SIG-M5 (cell line): ENCODE measurements at places on chromosomes 3 and 15.

GRCh38 chr3:182910936-182911781 is 69.2 kb downstream of the DCUN1D1 start:
- no peak for DNase-seq

DNA sequence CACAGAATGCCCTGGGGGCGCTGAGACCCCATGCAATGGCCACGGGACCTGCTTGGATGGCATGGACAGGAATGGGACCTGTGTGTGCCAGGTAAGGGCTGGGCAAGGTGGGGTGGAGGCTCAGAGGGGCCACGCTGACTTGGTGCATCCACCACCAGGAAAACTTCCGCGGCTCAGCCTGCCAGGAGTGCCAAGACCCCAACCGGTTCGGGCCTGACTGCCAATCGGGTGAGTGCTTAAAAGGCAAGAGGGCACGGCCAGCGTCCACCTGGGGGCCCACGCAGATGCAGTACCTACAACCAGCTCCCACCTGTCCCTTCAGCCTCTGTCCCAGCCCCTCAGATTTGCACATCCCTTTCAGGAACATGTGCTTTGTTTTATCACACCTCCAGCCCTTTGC is 6.9 kb downstream of the STAB1 start:
- DNase-seq, result no peak

DNA sequence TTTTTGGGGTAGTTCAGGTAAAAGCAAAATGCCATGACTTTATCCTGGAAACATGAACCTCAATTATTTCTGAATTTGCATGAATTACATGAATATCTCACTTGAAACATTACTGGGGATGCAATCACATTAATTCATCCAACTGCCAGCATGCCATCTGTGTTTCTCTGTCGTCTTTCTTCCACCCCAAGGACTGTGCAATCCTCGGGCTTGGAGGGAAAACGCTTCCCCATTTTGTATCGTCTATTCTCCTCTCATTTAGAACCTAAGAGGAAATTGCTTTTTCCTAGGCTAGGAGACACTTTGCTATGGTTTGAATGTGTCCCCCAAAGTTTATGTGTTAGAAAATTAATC is 109.4 kb downstream of the SQOR start:
- no peak for DNase-seq

GRCh38 chr3:28836199-28836598 is 444.7 kb upstream of the RBMS3 start:
- DNase-seq, result no peak

- DNase-seq, result no peak
Observed at GRCh38 chr3:43953814-43954692, 263.3 kb downstream of the ABHD5 start.

DNA sequence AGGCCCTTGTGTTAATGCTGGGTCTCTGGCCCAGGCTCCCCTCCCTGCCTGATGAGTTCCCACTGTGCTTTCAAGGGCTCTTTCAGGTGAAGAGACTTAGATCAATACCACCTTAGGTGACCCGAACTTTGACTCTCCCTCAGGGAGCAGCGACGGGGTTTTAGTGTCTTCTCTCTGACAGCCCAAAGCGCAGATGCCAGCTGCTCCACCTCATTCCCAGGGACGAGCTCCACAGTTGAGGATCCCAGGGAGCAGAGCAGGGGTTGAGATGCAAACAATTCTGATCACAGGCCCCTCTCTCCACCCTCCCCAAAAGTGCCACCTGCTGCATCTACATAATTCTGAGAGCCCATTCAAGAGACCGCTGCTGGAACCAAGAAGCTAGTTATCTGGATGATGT is 265.1 kb downstream of the TJP1 start:
- DNase-seq, result no peak

DNA sequence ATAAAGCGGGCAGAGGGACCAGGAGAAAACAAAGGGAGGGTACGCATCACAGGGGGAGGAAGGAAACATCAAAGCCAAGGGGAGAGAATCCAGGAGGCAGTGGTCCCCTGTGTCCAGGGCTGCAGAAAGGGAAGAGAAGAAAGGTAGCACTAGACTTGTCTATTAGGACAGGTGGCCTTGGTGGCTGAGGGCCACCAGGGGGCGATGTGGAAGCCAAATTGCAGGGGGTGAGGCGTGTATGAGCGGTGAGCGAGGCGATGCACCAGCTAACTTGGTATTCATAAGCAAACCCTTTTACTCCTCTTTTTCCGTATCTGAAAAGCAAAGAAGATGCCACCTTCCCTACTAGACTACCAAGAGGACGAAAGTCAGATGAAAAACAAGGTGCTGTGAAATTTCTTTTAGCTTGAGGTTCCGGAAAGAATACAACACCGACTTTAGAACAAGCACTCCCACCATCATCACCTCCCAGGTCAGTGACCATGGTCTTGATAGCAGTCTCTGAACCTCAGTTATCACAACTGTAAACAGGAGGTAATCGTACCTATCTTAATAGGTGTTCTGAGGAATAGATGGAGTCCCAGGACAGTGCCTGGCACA is 654.4 kb upstream of the ADAMTS9 start:
- no peak for DNase-seq

DNA sequence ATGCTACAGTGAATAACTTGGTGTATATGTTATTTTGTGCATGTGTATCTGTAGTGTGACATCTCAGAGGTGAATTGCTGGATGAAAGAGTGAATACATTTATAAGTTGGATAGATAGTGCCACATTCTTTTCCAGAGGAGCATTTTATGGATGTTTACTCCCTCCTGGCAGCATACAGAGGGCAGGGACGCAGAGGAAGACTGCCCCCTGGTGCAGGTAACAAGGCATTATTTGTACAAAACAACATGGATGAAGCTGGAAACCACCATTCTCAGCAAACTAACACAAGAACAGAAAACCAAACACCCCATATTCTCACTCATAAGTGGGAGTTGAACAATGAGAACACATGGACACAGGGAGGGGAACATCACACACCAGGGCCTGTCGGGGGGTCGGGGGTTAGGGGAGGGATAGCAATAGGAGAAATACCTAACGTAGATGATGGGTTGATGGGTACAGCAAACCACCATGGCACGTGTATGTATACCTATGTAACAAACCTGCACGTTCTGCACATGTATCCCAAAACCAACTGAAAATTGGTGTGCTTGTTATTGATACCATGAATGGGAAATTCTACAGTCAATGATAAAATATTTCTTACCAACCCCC is 57.9 kb upstream of the CTXND1 start:
- no peak for DNase-seq

- no peak for DNase-seq
Observed at GRCh38 chr3:194632809-194633348, 340 bp downstream of the TMEM44 start.

- DNase-seq, result no peak
Observed at GRCh38 chr15:92751528-92751927, 96.0 kb upstream of the FAM174B start.

DNA sequence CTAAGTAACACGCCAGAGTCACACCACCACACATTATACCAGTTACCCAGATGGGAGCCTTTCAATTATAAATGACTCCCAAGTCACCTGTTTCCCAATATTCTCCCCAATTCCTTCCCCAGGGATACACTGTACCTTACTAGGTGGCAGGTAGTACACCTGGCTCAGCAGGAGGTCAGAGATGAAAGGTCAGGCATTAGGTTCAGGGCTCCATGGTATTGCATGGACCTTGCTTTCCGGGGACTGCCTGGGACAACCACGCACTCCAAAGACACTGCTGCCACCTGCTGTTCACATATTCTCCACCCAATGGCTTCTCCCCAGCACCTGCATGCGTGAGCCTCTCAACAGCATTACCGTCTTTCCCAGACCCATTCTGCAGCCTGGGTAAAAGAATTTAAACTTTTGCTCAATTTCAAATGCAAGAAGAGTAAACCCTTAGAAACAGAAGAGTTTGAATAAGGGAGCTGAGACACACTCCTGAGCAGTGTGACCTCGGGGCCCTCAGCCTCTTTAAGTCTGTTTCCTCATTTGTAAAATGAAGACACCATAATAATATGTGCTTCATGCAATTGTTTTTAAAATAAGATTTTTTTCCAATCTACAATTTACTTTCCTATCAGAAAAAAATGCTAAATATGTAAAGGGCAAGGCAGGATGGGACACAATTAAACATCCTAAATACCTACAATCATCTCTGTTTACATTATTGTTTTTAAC is 28.0 kb upstream of the LACTB start:
- no peak for DNase-seq

DNA sequence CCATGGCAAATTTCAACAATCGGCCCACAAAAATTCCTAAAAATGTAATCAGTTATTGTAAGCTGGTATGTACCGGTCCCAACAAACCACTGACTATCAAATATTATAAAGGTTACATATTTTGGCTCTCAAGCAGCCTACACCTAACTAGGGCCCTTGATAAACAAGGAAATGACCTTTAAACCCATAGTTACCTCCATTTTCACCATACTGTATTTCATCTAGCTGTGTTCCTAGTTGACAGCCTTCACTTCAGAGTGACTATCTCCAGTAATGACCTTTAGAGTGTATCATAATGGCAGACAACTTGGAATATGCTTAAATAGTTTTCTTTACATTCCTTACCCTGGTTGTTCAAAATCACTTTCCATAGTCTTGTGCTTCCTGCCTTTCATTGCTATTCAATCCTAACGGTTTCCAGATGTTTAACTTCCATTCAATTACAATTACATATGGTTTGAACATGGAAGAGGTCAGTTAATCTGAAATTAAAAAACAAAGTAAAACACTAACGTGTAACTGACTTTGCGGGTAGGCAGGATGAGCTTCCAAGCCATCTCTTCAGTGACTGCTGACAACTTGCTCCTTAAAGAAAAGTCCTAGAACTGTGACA is 111.9 kb upstream of the TSC22D2 start:
- no peak for DNase-seq

GRCh38 chr3:194256040-194256945 is 94.8 kb downstream of the CPN2 start:
- no peak for DNase-seq

- peak; percentile 15 for DNase-seq
Observed at GRCh38 chr3:17894434-17895060, 152.1 kb upstream of the TBC1D5 start.

DNA sequence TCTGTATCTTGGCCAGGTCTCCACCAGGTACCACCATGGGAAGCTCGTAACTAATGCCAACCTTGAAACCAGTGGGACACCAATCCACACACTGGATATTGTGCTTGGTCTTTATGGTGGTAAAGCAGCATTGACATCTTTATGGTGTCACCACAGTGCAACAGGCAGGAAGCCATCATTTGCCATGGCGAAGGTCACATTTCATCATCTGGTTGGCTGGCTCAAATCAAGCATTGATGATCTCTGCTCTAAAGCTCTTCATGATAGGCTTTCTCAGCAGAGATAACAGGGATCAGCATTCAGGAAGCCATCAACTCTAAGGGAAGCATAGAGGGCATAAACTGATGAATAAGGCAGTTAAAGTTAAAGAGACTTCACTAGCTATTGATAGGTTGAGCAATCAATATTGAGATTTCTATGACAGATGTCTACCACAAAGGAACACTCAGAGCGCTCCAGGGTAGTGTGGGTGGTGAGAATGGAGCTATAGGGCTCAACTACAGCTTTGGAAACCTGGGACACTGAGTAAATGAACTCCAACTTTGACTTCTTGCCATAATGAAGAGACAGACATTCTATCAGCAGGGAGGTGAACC is 54.1 kb upstream of the ACTC1 start:
- DNase-seq, result no peak

- no peak for DNase-seq
Observed at GRCh38 chr3:94256888-94257813, 194.3 kb downstream of the NSUN3 start.

DNA sequence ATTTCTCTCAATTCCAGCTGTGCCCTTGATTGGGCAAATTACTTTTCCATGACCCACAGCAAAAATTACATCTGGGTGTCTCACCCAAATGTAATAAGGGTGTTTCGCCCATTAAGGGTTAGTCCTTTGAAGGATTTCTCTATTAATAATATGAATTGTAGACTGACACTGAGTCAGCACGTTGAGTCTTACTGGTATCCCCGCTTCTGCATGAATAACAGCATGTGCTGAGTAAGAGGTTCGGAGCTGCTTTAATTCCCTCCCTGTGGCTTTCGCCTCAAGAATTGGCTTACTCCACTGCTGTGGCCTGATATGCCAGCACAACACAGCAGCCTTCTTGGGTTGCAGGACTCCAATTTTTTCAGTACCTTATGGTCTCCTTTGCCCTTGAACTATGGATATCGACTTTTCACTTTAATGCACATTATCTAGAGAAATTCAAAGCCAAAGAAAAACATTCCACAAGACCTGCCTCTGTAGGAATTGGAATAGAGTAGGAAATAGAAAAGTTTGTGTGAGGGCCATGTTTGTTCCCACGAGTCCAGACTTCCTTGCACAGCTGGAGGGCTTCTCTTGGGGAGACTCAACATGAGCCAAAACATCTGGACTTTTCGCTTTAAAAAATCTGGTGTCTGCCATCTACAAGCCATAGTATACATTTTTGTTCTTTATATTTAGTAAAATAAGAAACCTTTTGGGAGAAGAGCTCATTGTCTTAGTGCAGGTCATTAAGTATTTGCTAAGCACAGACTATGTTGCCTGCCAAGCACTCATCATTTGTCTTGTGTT is 20.7 kb upstream of the ERC2 start:
- no peak for DNase-seq

GRCh38 chr15:81030301-81030750 is 29.6 kb downstream of the TLNRD1 start:
- no peak for DNase-seq

- DNase-seq, result no peak
Observed at GRCh38 chr3:197775317-197775716, 15.7 kb upstream of the LRCH3 start.

GRCh38 chr15:39830166-39830565 is 47.5 kb upstream of the FSIP1 start:
- no peak for DNase-seq

- no peak for DNase-seq
Observed at GRCh38 chr3:53164911-53165310, 3.9 kb downstream of the PRKCD start.
